ENCODE measurements at places on chromosomes 11 and 22. TPM values are rescaled to one million over a fixed set of nuclear protein-coding genes. Genes with fewer than 3 reads are reported as not detected.
A peak's percentile ranks its signal among the peaks of the same experiment; 100 is the strongest.

- no peaks in the 10 kb centered on the region for H3K4me1 ChIP-seq
- H3K4me3 ChIP-seq = no peak overlapping the region
- no peaks in the 10 kb centered on the region for H3K27me3 ChIP-seq
- DNase-seq = no peak
- H3K27ac ChIP-seq = no peak overlapping the region
- no peaks in the 10 kb centered on the region for H3K36me3 ChIP-seq
Measured at GRCh38 chr11:13889552-13890249, 72.8 kb upstream of the SPON1 start.

DNA sequence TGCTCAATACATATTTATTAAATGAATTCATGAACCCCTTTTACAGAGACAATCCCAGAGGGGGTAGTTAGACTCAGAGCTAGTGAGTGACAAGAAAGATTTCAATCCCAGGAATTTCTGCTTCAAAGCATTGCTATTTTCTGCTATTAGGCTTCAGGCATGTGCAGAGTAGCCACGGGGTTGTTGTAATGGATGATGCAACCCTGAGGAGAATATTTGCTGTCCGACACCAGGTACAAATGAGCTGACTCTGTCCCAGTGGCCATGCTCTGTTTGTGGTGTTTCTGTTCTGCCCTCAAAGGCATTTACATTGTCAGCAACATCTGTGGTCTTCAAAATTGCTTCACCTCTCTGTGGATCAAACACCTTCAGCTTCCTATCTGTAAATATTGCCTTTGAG lies 102.6 kb downstream of the CSNK2A3 start:
- H3K4me1 ChIP-seq = no peaks in the 10 kb centered on the region
- H3K27ac ChIP-seq = no peak overlapping the region
- H3K36me3 ChIP-seq = no peaks in the 10 kb centered on the region
- H3K4me3 ChIP-seq = no peak overlapping the region
- no peak for DNase-seq

DNA sequence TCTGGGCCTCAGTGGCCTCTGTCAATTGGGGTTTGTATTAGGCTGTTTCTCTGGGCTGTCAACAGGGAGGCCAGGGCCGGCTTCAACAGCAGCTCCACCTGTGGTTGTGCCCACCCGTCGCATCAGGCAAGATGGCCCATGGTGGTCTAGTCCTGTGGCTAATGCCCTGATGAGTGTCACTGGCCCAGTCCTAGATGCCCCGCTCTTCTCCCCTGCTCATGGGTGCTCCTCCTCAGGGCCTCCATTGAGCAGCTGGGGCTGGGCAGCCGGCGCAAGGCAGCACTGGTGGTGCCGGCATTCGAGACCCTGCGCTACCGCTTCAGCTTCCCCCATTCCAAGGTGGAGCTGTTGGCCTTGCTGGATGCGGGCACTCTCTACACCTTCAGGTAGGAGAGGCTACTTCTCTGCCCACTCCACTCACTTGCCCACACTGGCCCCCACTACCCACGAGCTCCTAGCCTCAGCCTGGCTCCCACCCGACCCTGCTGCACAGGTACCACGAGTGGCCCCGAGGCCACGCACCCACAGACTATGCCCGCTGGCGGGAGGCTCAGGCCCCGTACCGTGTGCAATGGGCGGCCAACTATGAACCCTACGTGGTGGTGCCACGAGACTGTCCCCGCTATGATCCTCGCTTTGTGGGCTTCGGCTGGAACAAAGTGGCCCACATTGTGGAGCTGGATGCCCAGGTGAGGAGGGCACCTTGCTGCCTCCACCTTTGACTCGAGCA lies 5.4 kb downstream of the LARGE2 start:
- no peaks in the 10 kb centered on the region for H3K27me3 ChIP-seq
- H3K4me1 ChIP-seq = peaks cover 86% of the 10 kb centered on the region
- H3K27ac ChIP-seq = peak overlapping the region; percentile 92
- peaks cover 43% of the 10 kb centered on the region for H3K36me3 ChIP-seq
- H3K4me3 ChIP-seq = no peak overlapping the region

- no peak overlapping the region for H3K4me3 ChIP-seq
- H3K27me3 ChIP-seq = no peaks in the 10 kb centered on the region
- DNase-seq = no peak
- no peaks in the 10 kb centered on the region for H3K36me3 ChIP-seq
Measured at GRCh38 chr11:40100162-40100553, 1359.3 kb downstream of the LRRC4C start.

- no peak for DNase-seq
- H3K27ac ChIP-seq = no peak overlapping the region
Measured at GRCh38 chr11:3123761-3124733, 41.1 kb downstream of the OSBPL5 start.

- no peaks in the 10 kb centered on the region for H3K27me3 ChIP-seq
- no peaks in the 10 kb centered on the region for H3K36me3 ChIP-seq
- no peak overlapping the region for H3K27ac ChIP-seq
- H3K4me1 ChIP-seq = peaks cover 29% of the 10 kb centered on the region
Measured at GRCh38 chr11:111439901-111440300, 60.8 kb upstream of the POU2AF1 start.

GRCh38 chr11:93132836-93133235 lies 65.0 kb downstream of the SLC36A4 start:
- no peaks in the 10 kb centered on the region for H3K36me3 ChIP-seq
- H3K27me3 ChIP-seq = no peaks in the 10 kb centered on the region
- no peaks in the 10 kb centered on the region for H3K4me1 ChIP-seq
- H3K27ac ChIP-seq = no peak overlapping the region
- H3K4me3 ChIP-seq = no peak overlapping the region

DNA sequence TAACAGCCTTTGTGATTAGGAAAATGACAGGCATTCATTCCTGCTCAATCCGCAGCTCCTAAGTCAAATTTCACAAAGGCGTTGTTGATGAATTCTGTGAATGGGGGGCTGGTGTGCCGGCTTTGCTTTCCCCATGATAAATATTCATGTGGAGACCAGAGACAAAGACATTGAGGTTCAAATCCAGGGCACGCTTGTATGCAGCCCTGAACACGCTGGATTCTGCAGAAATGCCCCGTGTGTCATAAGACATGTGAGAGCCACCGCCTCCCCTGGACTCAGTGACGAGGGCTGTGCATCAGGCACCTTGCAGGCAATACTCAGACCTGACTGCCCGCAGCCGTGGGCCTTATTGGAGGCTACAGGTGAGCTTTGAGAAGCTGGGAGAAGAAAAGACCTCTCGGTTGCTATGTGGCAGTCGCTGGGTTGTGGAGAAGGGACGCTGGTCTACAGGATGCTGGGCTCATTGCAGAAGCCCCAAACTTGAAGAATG lies 906.2 kb downstream of the BRD1 start:
- H3K4me1 ChIP-seq = no peaks in the 10 kb centered on the region
- no peaks in the 10 kb centered on the region for H3K36me3 ChIP-seq
- no peaks in the 10 kb centered on the region for H3K27me3 ChIP-seq
- no peak for DNase-seq
- H3K27ac ChIP-seq = no peak overlapping the region

GRCh38 chr11:128716661-128717210 lies 22.9 kb downstream of the FLI1 start:
- peaks cover 4% of the 10 kb centered on the region for H3K36me3 ChIP-seq
- peak overlapping the region; percentile 70 for H3K27ac ChIP-seq
- no peaks in the 10 kb centered on the region for H3K27me3 ChIP-seq
- H3K4me1 ChIP-seq = peaks cover 96% of the 10 kb centered on the region

- peaks cover 9% of the 10 kb centered on the region for H3K27me3 ChIP-seq
- no peak overlapping the region for H3K27ac ChIP-seq
- DNase-seq = peak; percentile 80
- no peak overlapping the region for H3K4me3 ChIP-seq
- H3K36me3 ChIP-seq = peaks cover 15% of the 10 kb centered on the region
Measured at GRCh38 chr11:117807482-117808327, 10.7 kb upstream of the DSCAML1 start.

DNA sequence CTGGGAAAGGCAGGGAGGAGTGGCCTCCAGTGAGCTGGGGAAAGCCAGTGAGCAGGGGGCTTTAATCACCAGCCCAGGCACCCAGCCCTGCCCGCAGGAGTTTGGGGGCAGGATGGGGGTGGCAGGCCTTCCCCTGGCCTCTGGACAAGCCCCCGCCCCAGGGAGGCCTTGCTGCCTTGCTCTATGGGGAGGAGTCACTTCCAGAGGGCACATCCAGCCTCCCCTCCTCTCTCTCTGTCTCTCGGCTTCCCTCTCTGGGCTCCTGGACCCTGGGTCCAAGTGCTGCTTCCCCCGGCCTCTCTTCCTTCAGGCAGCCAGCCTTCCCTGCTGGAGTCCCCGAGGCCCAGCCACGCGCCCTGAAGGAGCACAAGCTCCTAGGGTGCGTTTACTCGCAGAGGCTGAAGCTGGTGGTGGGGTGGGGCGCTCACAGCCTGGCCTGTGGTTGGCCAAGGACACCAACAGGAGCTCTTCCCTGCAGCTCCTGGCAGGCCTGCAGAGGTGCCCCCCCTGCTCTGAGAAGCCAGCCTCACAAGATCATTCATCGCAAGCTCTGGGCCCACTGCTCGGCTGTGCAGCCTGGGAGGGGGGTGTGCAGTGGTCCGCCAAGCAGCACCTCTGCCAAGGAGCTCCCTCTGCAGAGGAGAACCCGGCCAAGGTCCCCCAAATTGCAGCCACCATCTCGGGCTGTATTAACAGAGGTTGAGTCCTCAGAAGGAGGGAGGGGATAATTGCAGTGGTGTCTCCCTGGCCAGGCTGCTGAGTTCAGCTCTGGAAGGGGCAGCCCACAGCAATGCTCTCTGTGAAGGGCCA lies 25.4 kb downstream of the OSBPL5 start:
- DNase-seq = no peak
- H3K4me1 ChIP-seq = no peaks in the 10 kb centered on the region
- no peaks in the 10 kb centered on the region for H3K27me3 ChIP-seq
- no peaks in the 10 kb centered on the region for H3K36me3 ChIP-seq

Gene ZP1
- not detected for total RNA-seq

Gene GAB4
- not detected for total RNA-seq

Gene TMPRSS13
- 8.7 TPM for total RNA-seq

Gene MMP27
- total RNA-seq = not detected

Gene SYCE3
- not detected for total RNA-seq

Gene MTFP1
- 11.3 TPM for total RNA-seq

Measured in B cell (primary cell).